ENCODE measurements at places on chromosomes 12 and 14. TPM values are rescaled to one million over a fixed set of nuclear protein-coding genes. Genes with fewer than 3 reads are reported as not detected.

FGFR1OP2 gene
- polyA plus RNA-seq: 99.4 TPM

TAS2R31 gene
- polyA plus RNA-seq: 1.7 TPM

NTN4 gene
- 103 TPM for polyA plus RNA-seq

EP400 gene
- polyA plus RNA-seq: 28.1 TPM

SRRM4 gene
- polyA plus RNA-seq: 0.16 TPM

SPTB gene
- 13.1 TPM for polyA plus RNA-seq

C12orf54 gene
- 0.49 TPM for polyA plus RNA-seq

GPX2 gene
- 1.0 TPM for polyA plus RNA-seq

TBPL2 gene
- not detected for polyA plus RNA-seq

C14orf132 gene
- polyA plus RNA-seq: 37.8 TPM

ADAM21 gene
- polyA plus RNA-seq: 0.85 TPM

CSRP2 gene
- 107 TPM for polyA plus RNA-seq

SCARB1 gene
- polyA plus RNA-seq: 29.8 TPM

BATF gene
- 0.66 TPM for polyA plus RNA-seq

MYRFL gene
- polyA plus RNA-seq: 0.87 TPM

EMP1 gene
- polyA plus RNA-seq: 81.8 TPM

VAMP1 gene
- 6.7 TPM for polyA plus RNA-seq

NAV3 gene
- 8.7 TPM for polyA plus RNA-seq

GPD1 gene
- polyA plus RNA-seq: 70.4 TPM

COQ6 gene
- polyA plus RNA-seq: 28.6 TPM

TPH2 gene
- not detected for polyA plus RNA-seq

YLPM1 gene
- polyA plus RNA-seq: 66.7 TPM

SLC25A21 gene
- 4.4 TPM for polyA plus RNA-seq

CHGA gene
- polyA plus RNA-seq: 0.60 TPM

KCNK10 gene
- 0.30 TPM for polyA plus RNA-seq

P2RX2 gene
- polyA plus RNA-seq: 0.97 TPM

SLC25A47 gene
- polyA plus RNA-seq: not detected

GRIN2B gene
- polyA plus RNA-seq: 1.3 TPM

SERPINA5 gene
- polyA plus RNA-seq: 14.1 TPM

SERPINA12 gene
- 0.77 TPM for polyA plus RNA-seq

TRIAP1 gene
- 48.4 TPM for polyA plus RNA-seq

SGPP1 gene
- polyA plus RNA-seq: 33.8 TPM

JAG2 gene
- polyA plus RNA-seq: 6.8 TPM

KCNC2 gene
- 0.59 TPM for polyA plus RNA-seq

TAS2R14 gene
- 3.1 TPM for polyA plus RNA-seq

CPNE6 gene
- polyA plus RNA-seq: not detected

FBXO21 gene
- 64.6 TPM for polyA plus RNA-seq

CHST11 gene
- 8.7 TPM for polyA plus RNA-seq

SARNP gene
- 121 TPM for polyA plus RNA-seq

PGAM5 gene
- 28.6 TPM for polyA plus RNA-seq

FOXM1 gene
- 30.7 TPM for polyA plus RNA-seq

TSPAN11 gene
- 5.6 TPM for polyA plus RNA-seq

KRT77 gene
- polyA plus RNA-seq: not detected

PLCZ1 gene
- polyA plus RNA-seq: 0.41 TPM

OR4E1 gene
- polyA plus RNA-seq: not detected

ADAMTS20 gene
- polyA plus RNA-seq: 1.1 TPM

TEX22 gene
- 1.0 TPM for polyA plus RNA-seq

PCED1B gene
- 4.4 TPM for polyA plus RNA-seq

DCN gene
- polyA plus RNA-seq: 449 TPM

GLI1 gene
- 31.1 TPM for polyA plus RNA-seq

KIF26A gene
- 10.6 TPM for polyA plus RNA-seq

B4GALNT3 gene
- polyA plus RNA-seq: 24.0 TPM

MAGOHB gene
- polyA plus RNA-seq: 43.8 TPM

KRT83 gene
- not detected for polyA plus RNA-seq

AICDA gene
- polyA plus RNA-seq: 0.45 TPM

SYNE2 gene
- polyA plus RNA-seq: 87.6 TPM

All from left renal cortex interstitium (tissue), 4 donors.